ENCODE measurements at places on chromosomes 6 and 20.

DNA sequence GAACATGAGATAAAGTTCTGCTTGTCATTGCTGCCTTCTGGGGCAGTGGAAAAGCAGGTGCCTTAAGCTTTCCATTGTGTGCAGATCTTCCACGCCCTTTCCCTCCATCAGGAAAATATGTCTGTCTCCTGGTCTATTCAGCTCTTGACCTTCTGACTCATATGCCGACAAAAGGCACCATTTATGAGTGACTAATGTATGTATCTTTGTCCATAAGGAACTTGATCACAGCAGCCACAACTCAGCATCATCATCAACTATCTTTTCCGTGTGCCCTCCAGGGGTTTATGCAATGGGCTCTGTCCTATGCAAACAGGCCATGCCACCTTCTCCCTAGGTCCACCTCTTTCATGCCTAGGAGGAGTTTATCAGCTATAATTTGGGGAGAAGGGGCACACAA, 102.7 kb upstream of the QKI start:
- no peak for DNase-seq

- no peak for DNase-seq
Measured at GRCh38 chr6:107075951-107076381, 39.3 kb downstream of the BEND3 start.

DNA sequence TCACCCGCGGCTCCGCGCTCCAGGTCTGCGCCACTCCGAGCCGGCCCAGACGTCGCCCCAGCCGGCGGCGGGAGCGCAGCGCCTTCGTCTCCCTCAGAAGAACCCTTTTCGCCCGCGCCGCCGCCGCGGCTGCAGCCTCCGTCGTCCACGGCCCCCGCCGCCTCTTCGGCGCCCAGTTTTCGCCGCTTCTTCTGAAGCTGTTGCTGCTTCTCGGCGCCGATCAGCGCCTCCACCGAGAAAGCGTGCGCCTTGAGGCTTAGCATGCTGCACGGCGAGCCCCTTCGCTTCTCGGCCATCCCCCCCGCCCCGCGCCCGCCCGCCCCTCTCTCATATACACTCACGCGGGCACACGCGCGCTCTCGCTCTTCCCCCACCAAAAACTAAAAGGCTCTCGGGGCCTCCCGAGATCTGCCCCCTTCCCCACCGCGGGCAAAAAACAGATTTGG, 489 bp downstream of the TBX18 start:
- no peak for DNase-seq

DNA sequence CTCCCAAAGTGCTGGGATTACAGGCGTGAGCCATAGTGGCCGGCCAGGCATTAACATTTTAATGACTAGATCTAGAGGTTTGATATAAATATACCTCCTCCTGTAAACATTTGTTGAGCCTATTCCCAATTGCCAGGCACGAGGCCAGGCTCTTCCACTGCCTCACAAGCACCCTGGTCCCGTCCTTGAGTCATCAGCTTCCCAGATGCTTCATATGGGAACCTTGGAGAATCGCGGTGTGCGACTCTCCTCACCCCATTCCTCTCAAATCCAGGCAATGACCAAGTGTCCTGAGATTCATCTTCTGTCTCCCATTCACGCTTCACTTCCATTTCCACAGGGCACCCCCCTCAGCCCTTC, 35.9 kb upstream of the PIM1 start:
- no peak for DNase-seq

DNA sequence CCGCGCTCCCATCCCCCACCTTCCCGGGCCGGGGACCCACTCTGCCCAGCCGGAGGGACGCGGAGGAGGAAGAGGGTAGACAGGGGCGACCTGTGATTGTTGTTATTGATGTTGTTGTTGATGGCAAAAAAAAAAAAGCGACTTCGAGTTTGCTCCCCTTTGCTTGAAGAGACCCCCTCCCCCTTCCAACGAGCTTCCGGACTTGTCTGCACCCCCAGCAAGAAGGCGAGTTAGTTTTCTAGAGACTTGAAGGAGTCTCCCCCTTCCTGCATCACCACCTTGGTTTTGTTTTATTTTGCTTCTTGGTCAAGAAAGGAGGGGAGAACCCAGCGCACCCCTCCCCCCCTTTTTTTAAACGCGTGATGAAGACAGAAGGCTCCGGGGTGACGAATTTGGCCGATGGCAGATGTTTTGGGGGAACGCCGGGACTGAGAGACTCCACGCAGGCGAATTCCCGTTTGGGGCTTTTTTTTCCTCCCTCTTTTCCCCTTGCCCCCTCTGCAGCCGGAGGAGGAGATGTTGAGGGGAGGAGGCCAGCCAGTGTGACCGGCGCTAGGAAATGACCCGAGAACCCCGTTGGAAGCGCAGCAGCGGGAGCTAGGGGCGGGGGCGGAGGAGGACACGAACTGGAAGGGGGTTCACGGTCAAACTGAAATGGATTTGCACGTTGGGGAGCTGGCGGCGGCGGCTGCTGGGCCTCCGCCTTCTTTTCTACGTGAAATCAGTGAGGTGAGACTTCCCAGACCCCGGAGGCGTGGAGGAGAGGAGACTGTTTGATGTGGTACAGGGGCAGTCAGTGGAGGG, 2.8 kb downstream of the SOX4 start:
- DNase-seq: no peak

DNA sequence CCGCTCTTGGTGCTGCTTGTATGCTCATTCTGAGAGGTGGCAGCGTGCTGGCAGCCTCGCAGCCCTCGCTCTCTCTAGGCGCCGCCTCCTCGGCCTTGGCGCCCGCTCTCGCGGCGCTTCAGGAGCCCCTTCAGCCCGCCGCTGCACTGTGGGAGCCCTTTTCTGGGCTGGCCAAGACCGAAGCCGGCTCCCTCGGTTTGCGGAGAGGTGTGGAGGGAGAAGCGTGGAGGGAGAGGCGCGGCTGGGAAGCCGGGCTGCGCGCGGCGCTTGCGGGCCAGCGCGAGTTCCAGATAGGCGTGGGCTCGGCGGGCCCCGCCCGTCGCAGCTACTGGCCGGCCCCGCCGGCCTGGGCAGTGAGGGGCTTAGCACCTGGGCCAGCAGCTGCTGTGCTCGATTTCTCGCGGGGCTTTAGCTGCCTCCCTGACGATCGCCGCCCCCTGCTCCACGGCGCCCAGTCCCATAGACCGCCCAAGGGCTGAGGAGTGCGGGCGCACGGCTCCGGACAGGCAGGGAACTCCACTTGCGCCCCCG, 19.5 kb upstream of the FAM8A1 start:
- peak; percentile 36 for DNase-seq

DNA sequence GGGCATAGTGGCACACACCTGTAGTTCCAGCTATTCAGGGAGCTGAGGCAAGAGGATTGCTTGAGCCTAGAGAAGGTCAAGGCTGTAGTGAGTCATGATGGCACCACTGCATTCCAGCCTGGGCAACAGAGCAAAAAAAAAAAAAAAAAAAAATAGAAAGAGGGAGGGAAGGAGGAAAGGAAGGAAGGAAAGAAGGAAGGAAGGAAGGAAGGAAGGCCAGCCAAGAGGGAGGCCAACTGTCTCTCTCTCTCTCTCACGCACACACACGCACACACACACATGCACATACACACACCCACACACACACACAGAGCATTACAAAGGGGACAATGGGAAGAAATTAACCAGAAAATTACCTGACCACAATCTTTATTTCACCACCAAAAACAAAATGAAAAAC, 50.6 kb upstream of the COL9A1 start:
- no peak for DNase-seq

DNA sequence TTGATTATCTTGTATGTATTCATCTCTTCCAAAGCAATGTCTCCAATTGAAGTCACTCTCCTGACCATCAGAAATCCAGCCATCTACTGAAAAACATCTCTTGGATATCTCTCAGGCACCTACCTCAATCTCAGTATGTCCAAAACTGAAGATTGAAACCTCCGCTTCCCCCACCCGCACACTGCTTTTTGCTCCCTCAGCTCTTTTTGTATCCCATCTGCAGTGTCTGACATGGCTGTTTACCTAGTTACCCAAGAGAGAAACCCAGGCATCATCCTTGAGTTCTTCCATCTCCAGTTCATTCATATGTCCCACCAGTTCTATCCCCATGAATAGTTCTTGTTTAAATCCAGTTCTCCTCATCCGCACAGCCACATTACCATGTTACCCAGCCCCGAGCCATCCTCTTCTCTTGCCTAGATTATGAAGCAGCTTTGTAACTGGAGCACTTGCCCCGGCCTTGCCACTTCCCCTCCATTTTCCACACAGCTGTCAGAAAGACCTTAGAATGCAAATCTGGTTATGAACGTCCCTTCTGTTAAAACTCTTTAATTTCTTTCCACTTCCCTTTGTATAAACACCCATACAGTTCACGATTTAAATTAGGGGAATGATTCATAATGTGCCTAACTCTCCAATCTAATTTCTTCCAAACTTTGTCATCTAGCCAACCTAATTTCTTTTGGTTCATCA, 40.5 kb upstream of the GCLC start:
- no peak for DNase-seq

DNA sequence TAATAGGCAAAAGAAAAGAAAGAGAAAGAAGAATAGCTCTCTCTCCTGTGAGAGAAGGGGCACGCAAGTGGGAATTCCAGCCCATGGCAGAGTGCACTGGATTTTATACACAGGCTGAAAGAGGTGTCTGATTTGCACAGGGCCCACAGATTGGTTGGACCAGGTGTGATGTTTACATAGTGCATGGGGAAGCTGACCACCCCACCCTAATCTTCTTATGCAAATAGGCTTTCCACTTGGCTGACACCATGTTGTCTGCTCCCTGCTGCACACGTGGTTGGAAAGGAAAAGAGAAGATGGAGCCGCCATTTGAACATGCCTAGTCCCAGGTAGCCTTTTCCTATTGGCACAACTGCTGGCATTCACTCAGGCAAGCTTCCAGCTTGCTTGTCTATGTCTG, 20.2 kb downstream of the MICA start:
- no peak for DNase-seq

DNA sequence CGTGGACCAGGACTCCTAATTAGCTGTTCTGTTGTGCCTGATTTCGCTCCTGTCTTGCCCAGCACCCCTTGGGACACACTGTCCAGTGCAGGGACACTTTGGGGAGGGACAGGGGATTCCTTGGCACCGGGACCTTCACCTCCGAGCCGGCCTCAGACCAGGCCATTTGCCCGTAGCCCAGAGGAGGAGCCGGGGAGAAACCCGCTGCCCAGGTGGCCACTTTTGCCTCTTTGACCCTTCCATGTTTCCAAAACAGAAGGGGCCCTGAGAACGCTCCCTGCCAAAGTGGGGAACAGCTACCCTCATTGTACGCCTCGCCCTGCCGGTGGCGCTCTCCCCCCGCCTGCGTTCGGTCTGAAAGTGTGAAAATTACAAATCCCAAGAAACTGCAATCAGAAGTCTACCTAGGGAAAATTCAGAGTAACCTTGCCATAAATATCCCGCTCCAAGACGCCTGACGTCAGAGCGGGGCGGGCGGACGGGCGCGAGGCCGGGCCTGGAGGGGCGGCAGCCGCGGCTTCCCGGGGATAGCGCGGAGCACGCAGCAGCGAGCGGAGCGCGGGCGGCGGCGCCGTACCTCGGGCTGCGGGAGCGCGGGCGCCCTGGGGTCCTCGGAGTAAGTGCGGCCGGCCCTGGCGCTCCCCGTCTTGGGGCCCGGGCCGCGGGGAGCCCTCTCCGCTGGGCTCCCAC, at the start of gene DAAM2:
TSS of gene DAAM2 (plus strand) at position 527 of the 690 bp plus-strand sequence. CDS start 63,927 bp downstream, outside the sequence.
- no peak for DNase-seq

GRCh38 chr6:100906325-100906724, 25.2 kb upstream of the ASCC3 start:
- DNase-seq: no peak

- DNase-seq: no peak
Measured at GRCh38 chr6:170314983-170315382, 8.4 kb downstream of the FAM120B start.

DNA sequence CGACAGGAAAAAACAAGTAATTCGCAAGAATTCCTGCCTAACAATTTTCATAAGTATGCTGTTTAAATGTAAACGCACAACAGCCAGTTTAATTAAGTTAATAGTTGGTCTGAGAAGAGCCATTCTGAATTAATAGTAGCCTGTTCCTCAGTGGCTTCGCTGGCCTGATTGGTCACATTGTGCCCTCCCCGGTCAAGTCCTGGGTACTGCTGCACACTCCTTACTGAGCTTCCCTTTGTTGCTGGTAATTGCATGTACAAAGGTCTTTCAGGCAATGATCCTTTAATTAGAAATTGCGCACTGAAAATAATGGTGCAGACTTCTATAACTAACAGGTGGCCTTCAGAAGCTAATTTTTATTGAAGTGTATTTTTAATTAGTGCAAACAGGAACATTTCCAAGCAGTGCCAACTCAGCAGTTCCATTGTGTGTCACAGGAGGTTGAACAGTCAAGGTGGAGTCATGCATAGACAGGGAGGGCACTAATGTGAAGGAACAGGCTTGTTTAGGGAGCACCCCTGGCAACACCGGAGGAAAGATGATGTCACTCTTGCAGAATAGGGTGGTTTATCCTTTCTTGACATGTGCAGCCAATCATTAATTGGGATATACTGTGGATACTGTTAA, 92.6 kb upstream of the SLC22A23 start:
- DNase-seq: no peak

GRCh38 chr6:85348643-85349042, 101.2 kb upstream of the NT5E start:
- DNase-seq: no peak

DNA sequence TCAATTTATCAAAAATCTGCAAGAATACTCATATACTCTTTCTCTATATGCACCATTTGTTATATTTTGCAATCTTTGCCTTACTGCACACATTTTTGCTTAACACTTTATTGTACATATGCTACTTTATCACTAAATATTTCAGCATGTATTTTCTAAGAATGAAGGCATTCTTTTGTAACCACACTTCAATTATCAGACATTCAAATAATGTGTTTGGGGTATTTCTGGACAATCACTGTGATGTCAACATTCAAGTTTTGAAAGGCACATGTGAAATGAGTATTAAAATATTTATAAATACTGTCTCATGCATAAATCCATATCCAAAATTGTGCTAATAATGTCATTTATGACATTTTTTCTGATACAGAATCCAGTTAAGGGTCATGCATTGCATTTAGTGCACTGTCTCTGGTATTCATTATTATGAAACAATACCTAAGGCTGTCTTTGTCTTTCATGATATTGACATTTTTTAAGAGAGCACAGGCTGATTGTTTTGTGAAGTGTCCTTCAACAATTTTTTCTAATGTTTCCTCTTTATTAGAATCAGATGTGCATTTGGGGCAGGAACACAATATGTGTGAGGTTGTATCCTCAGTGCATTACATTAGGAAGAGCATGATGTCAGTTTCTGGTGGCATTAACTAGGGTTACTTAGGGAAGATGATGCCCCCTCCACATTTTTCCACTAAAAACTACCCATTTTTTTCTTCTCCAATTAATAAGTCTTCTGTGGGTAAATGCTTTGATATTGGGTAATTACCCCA, 105.7 kb downstream of the MTFR2 start:
- no peak for DNase-seq

GRCh38 chr6:44067173-44068139, 59.8 kb downstream of the MRPL14 start:
- no peak for DNase-seq

- DNase-seq: no peak
Measured at GRCh38 chr6:3741477-3741871, 10.0 kb downstream of the PXDC1 start.

- DNase-seq: no peak
Measured at GRCh38 chr6:144395826-144396225, 110.7 kb downstream of the UTRN start.

All from stimulated activated CD8-positive, alpha-beta memory T cell treated with anti-CD3 and anti-CD28 coated beads, Interleukin-15, amount 100 ng/mL, for 48 hours (primary cell).